ENCODE measurements at places on chromosomes 1 and 21.

GRCh38 chr1:225755671-225756319 lies 21.8 kb upstream of the SRP9 start:
- no peaks in the 10 kb centered on the region for H3K36me3 ChIP-seq
- H3K27ac ChIP-seq = no peak overlapping the region
- H3K4me3 ChIP-seq = no peak overlapping the region
- H3K27me3 ChIP-seq = peaks cover 3% of the 10 kb centered on the region
- DNase-seq = no peak

DNA sequence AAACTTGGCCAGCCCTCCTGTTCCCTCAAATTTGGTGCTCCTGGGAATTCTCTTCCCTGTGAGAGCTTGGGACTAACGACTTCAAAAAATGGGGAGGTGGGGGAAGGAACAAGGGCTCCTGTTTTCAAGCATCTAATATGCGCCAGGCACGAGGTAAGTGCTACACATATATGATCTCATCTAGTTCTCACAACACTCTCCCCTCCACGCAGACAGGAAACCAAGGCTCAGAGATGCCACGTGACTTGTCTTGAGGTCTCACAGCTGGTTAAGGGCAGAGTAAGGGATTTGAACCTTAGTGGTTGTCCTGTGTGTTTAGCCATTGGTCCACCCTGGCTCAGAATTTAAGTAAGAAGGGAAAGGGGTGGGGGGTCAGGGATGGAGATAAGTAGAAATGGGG lies 125.9 kb downstream of the DMRTB1 start:
- H3K27me3 ChIP-seq = no peaks in the 10 kb centered on the region
- H3K36me3 ChIP-seq = no peaks in the 10 kb centered on the region

- no peaks in the 10 kb centered on the region for H3K36me3 ChIP-seq
- no peak for DNase-seq
- no peaks in the 10 kb centered on the region for H3K4me1 ChIP-seq
- H3K27me3 ChIP-seq = peaks cover 3% of the 10 kb centered on the region
- no peak overlapping the region for H3K27ac ChIP-seq
- H3K4me3 ChIP-seq = no peak overlapping the region
Measured at GRCh38 chr1:207999274-207999915, 88.5 kb upstream of the CD34 start.

GRCh38 chr21:14251336-14251735 lies 35.4 kb downstream of the RBM11 start:
- no peaks in the 10 kb centered on the region for H3K36me3 ChIP-seq
- DNase-seq = no peak
- H3K4me1 ChIP-seq = peaks cover 6% of the 10 kb centered on the region
- no peak overlapping the region for H3K27ac ChIP-seq

GRCh38 chr1:99315305-99315704 lies 51.0 kb downstream of the PLPPR4 start:
- no peak for DNase-seq
- no peak overlapping the region for H3K27ac ChIP-seq
- no peaks in the 10 kb centered on the region for H3K4me1 ChIP-seq
- H3K36me3 ChIP-seq = no peaks in the 10 kb centered on the region
- H3K4me3 ChIP-seq = no peak overlapping the region

DNA sequence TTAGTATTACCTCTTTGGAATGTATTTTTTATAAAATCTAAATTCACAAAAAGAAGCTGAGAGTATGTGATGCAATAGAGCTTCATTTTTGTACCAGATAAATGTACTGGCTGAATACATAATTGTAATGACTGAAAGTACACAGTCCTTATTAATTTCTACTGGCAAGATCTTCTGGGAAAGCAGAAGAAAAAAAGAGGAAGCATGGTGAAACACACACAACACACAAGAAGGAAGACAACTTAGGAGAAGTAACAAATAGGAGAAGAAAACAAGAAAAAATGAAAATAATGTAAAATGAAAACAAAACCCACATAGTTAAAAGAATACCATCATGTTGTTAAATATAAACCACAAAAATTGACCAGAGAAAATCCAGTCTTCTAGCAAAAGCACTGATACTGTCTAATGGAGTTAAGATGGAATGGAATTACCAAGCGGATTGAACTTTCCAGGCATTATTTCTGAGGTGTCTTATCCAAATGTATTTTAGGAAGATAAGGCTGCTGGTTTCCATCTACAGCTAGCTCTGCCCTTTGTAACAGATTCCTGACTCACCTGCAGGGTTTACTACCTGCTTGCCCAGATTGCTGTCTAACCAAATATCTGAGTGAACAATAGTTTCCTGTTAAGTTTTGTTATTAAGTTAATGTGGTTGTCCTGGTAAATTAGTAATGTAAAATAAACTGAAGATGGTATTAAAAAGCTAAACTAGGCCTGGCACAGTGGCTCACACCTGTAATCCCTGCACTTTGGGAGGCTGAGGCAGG lies 4.5 kb upstream of the COP1 start:
- H3K4me3 ChIP-seq = no peak overlapping the region
- H3K36me3 ChIP-seq = no peaks in the 10 kb centered on the region
- H3K4me1 ChIP-seq = peaks cover 11% of the 10 kb centered on the region
- H3K27ac ChIP-seq = no peak overlapping the region

All from DND-41 (cell line).